Muscle of leg (tissue), 16 donors: ENCODE measurements at places on chromosomes 12 and 14. TPM values are rescaled to one million over a fixed set of nuclear protein-coding genes. Genes with fewer than 3 reads are reported as not detected.

DNA sequence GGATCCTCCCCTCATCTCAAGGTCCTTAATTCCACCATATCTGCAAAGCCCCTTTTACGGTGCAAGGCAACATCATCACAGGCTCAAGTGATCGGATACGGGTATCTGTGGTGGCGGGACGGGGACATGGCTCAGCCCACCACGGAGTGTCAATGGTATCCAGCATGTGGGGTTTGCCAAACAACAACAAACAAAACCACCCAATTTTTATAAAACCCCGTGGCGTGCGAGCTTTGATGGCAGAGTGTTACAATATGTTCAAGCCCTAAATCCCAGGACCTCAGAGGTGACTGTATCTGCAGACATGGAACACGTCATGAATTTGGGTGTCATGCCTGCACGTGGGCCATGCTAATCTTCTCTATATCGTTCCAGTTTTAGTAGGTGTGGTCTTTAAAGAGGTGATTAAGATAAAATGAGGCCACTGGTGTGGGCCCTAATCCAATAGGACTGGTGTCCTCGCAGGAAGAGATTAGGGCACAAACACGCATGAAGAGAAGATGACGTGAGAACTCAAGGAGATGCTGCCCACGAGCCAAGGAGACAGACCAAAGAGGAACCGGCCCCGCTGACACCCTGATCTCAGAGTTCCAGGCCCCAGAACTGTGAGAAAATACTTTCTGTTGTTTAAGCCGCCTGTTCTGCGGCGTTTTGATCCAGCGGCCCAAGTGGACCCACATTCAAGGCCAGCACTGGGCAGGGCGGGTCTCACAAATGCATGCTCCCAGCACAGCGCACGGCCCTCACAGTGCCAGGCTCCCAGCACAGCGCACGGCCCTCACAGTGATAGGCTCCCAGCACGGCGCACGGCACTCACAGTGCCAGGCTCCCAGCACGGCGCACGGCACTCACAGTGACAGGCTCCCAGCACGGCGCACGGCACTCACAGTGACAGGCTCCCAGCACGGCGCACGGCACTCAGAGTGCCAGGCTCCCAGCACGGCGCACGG, 6.7 kb upstream of the GOLGA3 start:
- H3K4me1 ChIP-seq = peaks cover 21% of the 10 kb centered on the region
- DNase-seq = no peak
- no peaks in the 10 kb centered on the region for H3K27me3 ChIP-seq
- no peak overlapping the region for H3K27ac ChIP-seq
- H3K4me3 ChIP-seq = no peak overlapping the region

DNA sequence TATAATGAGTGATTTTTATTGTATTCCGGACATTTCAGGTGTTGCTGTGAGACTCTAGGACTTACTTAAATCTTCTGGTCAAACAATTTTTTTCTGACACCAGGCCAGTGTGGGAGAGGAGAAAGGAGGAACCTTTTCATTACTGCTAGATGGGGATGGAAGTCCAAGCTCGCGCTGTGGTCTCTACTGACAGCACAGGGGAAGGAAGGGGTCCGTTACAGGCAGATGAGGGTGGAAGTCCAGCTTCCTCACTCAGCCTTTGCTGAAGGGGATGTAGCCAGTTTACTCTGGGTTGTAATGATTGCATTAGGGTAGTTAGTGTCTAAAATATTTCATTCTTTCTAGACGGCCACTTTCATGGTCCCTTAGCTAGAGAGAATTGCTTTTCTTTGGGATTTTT, 26.3 kb upstream of the ST8SIA1 start:
- H3K36me3 ChIP-seq = no peaks in the 10 kb centered on the region
- H3K4me1 ChIP-seq = no peaks in the 10 kb centered on the region
- no peak overlapping the region for H3K4me3 ChIP-seq
- H3K27me3 ChIP-seq = no peaks in the 10 kb centered on the region
- peak; percentile 53 for DNase-seq

DNA sequence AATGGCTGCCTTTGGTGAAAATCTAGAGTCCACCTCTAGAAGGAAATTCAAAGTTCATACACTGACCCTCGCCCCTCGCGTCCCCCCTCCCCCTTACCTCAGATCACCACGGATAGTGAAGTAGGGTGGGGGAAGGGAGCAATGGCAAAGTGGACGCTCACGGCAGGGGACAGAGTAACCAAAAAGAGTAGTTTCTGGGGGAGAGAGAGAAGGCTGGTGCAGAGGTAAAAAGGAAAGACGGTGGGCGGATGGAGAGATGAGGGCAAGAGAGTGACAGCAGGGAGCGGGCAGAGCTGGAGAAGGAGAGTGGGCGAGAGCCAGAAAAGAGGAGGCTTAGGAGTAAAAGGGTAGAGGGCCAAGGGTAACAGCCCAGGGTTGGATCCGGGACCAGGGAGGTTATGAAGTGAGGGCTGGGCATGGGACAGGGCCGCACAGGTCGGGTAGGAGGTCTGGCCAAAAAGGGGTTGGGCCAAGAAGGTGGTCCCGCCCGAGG, 423 bp downstream of the ALDH6A1 start:
- no peaks in the 10 kb centered on the region for H3K36me3 ChIP-seq
- H3K4me3 ChIP-seq = peak overlapping the region; percentile 95
- peaks cover 9% of the 10 kb centered on the region for H3K4me1 ChIP-seq
- no peaks in the 10 kb centered on the region for H3K27me3 ChIP-seq

DNA sequence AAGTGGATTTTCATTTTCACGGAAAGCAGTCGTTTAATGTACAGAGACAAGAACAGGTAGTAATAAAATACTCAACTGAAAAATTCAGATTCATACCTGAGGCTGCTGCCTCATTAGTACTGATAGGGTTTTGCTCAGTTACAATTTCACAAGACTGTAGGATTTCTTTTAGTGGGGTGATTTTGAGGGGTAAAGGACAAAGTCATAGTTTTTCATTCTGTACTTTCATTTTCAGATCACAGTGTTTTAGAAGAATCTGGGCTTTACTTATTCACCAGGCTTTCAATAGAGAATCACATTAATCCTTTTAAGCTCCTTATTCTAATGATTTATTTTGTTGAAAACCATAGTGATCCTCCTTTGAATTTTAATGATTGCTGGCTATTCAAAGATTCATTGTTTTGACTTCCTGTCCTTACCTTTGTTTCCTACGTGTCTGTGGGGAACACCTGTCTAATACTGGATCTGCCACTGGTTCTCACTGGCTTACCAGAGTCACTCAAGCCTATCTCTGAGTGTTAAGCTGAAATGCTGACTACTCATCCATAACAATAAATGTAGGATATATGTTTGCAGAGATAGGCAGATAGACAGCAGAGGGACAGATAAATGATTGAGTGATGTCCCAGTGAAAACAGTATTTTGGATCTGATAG, 243.8 kb upstream of the NPAS3 start:
- H3K27ac ChIP-seq = no peak overlapping the region
- H3K4me3 ChIP-seq = no peak overlapping the region
- DNase-seq = no peak

DNA sequence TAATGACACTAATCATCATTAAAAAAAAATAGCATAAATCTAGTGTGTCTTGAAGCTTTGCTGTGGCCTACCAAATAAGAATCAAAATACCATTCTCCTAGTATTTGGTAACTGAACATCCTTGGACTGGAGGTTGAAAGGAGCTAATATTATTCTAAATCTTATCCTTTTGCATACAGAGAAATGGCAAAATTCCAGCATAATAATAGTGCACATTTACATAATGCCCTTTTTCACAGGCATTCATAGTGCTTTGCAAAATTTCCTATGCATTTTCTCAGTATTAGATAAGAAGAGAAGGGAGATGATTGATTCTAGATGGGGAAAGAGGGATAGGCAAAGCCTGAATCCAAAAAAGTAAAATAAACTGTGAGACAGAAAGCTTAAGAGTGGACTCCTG, 13.9 kb upstream of the CCDC196 start:
- no peaks in the 10 kb centered on the region for H3K36me3 ChIP-seq
- no peaks in the 10 kb centered on the region for H3K4me1 ChIP-seq
- no peak for DNase-seq

GRCh38 chr14:103581206-103581605, 18.4 kb downstream of the COA8 start:
- no peak overlapping the region for H3K4me3 ChIP-seq
- H3K27me3 ChIP-seq = no peaks in the 10 kb centered on the region
- DNase-seq = no peak
- H3K27ac ChIP-seq = no peak overlapping the region
- peaks cover 11% of the 10 kb centered on the region for H3K4me1 ChIP-seq

DNA sequence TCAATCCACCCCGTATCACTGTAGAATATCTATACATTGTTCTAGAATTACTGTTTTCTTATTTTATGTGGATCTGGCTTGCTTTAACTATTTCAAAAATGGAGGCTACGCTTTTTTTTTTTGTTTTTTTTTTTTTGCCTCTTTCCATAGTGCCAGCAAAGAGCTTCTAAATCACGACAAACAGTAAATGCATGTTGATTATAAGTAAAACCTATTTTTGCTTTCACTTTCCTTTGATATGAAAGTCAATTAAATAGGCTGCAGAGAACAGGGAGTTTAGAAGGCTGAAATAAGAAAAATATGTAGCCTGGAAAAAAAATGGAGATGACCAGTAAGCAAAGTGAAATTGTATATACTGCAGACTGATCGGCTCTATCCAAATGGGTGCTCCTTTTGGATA, 112.3 kb upstream of the AMIGO2 start:
- no peak overlapping the region for H3K4me3 ChIP-seq
- H3K27me3 ChIP-seq = no peaks in the 10 kb centered on the region
- H3K36me3 ChIP-seq = no peaks in the 10 kb centered on the region
- no peak overlapping the region for H3K27ac ChIP-seq
- H3K4me1 ChIP-seq = no peaks in the 10 kb centered on the region
- DNase-seq = no peak

DNA sequence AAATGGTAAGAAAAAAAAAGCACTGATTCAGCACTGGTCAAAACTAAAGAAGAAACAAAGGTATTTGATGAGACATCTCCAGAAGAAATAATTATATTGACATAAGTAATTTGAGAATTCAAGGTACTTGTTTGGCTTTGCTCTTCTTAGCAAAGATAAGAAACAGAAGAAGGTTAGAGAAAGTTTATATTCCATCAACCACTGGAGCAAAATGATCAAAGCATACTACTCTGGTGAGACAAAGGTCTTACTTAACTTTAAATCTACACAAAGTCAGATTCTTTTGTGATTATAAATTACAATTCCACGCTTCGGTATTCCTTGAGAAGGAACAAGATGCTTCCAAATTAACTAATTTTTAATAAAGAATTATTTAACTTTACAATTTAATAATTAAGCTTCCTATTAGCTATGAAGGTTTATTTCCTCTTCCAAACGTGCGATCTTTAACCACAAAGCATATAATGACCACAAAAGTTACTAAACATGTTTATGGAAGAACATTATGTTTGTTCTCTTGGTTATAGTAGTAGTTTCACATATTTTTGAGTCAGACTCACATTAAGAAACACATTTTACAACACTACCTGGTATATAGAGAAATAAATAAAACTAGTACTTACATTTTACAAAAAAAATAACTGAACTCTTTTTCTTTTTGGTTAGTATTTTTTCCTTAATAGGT, 53.4 kb downstream of the METTL25 start:
- H3K27ac ChIP-seq = no peak overlapping the region
- H3K27me3 ChIP-seq = no peaks in the 10 kb centered on the region
- H3K4me1 ChIP-seq = no peaks in the 10 kb centered on the region
- H3K4me3 ChIP-seq = no peak overlapping the region
- H3K36me3 ChIP-seq = no peaks in the 10 kb centered on the region
- no peak for DNase-seq

DNA sequence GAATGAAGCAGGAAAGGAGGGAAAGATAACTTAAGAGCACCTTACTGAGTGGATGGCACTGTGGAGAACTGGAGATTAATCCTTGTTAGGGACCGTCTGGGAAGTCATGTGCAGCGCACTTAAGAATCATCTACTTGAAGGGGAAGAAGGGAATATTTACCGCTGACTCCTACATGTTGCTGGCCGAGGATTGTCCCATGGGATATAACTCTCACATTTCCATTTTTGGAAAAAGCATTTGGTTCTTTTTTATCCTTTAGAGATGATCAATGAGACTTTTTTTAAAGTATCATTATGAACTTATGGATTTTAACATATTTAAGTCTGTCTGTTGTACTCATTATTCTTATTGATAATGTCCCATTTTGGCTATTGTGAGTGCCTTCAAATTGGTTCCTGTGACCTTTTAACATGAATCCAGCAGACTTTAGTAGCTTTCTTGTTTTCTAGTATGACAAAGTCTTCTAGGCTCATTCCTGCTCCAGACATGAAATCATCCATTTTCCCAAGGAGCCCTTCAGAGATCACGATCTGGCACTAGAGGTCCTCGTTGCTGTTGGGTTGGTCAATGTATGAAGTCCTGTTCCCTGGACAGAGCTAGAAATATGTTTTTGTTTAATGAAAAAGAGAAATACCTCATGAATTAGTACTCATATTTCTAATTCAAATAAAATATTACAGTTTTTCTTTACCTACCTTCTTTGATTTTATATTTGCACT, 20.2 kb upstream of the FAM234B start:
- no peaks in the 10 kb centered on the region for H3K27me3 ChIP-seq
- peak; percentile 82 for DNase-seq
- no peaks in the 10 kb centered on the region for H3K4me1 ChIP-seq
- H3K36me3 ChIP-seq = no peaks in the 10 kb centered on the region

DNA sequence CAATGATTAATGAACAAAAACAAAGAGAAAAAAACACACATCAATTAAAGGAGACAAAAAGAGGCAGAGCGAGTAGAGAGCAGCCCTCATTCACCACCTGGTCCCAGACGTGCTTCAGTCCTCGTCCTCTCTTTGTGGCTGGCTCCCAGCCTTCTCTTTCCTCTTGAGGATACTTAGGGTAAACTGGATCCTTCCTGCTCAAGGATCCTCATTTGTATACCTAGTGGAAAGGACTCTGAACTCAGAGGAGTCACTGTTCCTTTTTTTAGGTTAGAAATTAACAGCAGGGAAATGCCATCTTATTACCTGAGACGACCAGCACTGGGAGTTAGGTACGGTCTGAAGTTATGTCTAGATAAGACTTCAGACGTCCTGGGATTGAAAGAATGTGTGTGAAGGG, 9.7 kb downstream of the MLEC start:
- peaks cover 76% of the 10 kb centered on the region for H3K36me3 ChIP-seq
- DNase-seq = no peak
- H3K4me1 ChIP-seq = peaks cover 2% of the 10 kb centered on the region
- H3K27me3 ChIP-seq = no peaks in the 10 kb centered on the region
- H3K27ac ChIP-seq = no peak overlapping the region

GRCh38 chr14:99159341-99160340, 112.4 kb downstream of the BCL11B start:
- no peak overlapping the region for H3K4me3 ChIP-seq
- no peak overlapping the region for H3K27ac ChIP-seq
- peaks cover 8% of the 10 kb centered on the region for H3K4me1 ChIP-seq

DNA sequence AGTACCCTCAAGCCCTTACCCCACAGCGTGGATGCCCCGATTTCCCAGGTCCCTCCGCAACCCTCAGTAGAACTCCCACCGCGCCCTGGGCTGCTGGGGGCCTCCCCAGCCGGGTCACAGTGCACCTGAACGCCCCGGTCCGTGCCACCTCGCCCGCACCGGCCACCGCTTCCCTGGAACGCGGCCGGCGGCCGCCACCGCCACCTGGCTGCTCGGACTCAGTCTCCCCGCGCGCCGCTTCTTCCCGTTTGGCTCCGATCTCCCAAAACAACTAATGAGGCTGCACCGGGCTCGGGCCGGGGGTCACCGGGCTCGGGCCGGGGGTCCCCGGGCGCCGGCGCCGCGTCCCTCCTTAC, 1.0 kb downstream of the ITPK1 start:
- H3K36me3 ChIP-seq = peaks cover 4% of the 10 kb centered on the region
- no peak for DNase-seq
- no peaks in the 10 kb centered on the region for H3K27me3 ChIP-seq
- H3K4me1 ChIP-seq = peaks cover 28% of the 10 kb centered on the region
- H3K27ac ChIP-seq = no peak overlapping the region

RNASE8 gene
- not detected for total RNA-seq

AQP2 gene
- not detected for total RNA-seq
